ENCODE measurements at places on chromosomes 2 and 18.

- DNase-seq: no peak
Observed at GRCh38 chr2:143893371-143893770, 626.5 kb downstream of the ZEB2 start.

GRCh38 chr18:79884294-79884962 is 67.0 kb downstream of the SLC66A2 start:
- no peak for DNase-seq

GRCh38 chr2:154591294-154591820 is 107.1 kb upstream of the KCNJ3 start:
- DNase-seq: no peak

DNA sequence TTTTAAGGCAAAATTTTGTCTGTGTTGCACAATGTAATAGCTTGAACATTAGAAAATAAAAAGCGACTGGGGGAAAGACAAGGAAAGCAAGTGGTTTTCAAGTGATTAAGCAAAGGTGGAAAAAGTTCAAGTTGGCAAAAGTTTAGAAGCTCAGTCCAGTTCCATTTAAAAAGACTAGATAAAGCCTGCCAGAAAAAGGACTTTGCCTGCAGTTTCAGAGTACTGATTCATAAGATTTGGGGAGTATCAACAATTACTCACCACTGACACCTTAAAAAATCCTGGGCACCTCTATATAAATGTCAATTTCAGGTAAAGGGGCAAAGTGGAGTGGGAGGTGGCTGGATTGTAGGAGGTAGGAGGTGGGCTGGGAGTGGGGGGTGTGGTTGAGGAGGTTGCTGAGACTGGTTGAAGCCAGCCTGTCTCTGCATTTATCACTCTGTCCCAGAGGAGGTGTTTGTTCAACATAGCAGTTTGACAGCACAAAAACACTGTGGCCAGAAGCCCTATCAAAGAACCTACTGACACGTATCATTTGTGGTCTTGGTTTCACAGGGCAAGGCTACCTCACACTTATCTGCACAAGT is 14.6 kb downstream of the ZEB2 start:
- DNase-seq: no peak

GRCh38 chr18:74689251-74689650 is 91.6 kb downstream of the ZNF407 start:
- peak; percentile 47 for DNase-seq

All from AG09319 (cell line).